ENCODE measurements at places on chromosomes 3 and 15. TPM values are rescaled to one million over a fixed set of nuclear protein-coding genes. Genes with fewer than 3 reads are reported as not detected.
A peak's percentile ranks its signal among the peaks of the same experiment; 100 is the strongest.

DNA sequence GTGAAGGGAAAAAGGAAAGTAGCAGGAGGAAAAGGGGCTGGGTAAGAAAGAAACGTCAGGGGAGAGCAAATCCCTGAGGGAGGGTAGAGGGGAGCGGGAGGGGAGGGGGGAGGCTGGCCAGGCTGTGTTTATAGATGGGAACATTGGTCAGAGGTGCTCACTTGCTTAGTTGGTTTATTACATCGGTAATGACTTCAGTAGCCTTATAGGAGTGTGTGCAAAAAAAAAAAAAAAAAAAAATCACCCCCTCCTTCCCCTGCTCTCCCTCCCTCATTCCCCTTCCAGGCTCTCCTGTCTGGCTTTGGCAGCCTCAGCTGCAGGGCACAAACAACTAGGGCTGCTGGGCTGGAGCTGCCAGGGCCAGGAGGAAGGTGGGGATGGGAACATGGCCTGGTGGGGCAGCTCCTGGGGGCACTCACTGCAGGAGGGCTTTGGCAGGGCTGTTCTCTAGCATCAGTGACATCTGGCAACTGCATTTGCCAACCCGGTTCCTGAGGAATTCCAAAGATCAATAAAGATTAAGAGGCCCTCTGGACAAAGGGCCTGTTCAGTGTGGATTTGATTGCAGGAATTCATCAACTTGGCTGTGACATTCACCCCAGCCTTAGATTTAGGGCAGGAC, 334.5 kb upstream of the FRG2C start:
- no peak for DNase-seq

DNA sequence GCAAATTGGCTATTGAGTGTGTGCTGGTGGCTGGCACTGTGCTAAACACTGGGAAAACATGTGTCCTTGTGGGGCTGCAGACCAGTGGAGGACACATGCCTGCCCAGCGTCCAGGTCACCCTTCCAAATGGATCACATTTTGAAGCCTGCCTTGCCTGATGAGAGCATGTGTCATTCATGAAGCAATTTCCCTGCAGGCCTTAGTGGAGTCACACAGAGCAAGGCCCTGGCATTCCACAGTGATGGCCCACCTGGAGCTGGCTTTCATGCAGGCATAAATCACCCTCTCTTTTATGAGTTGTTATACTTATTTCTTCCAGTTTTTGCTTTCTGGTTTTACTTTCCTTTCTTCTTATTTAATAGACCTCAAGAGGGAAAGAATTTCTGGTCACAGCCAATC, 219.5 kb downstream of the EPHB1 start:
- no peak for DNase-seq

DNA sequence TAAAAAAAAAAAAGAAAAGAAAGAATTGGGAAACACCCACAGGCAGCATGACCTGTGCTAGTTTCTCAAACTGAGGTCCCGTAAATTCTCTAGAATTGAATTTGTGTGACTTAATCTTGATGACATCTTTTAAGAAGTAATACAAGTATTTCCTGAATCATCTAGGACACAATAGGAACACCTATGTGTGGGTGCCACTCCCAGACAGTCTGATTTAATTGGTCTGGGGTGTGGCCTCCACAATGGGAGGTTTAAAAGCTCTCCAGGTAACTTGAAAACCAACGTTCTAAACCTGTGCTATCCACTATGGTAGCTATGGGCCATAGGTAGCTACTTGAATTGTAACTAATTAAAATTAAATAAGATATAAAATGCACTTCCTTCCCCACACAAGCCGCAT, 28.1 kb downstream of the CFAP92 start:
- no peak for DNase-seq

DNA sequence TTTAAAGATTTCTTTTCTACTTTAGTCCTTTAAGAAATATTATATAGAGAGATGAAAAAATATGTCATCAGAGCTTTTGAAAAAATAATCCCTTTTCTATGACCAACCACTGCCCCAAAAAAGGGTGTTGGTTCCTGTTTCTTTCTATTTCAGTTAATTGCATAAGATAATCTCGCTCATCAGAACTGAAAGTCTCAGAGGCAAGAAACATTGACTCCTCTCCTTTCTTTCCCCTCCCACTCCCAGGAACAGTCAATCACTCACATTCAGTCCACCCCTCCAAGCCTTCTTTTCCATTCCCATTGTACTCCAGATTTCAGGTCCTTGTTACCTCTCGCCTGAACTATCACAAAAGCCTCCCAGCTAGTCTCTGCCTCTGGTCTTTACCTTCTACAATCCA, 153.7 kb upstream of the ABI3BP start:
- DNase-seq, result no peak

- DNase-seq, result no peak
These were observed 5.6 kb downstream of the ZBED2 start for GRCh38 chr3:111589303-111590142.

GRCh38 chr3:152317956-152318355, 49.2 kb downstream of the MBNL1 start:
- no peak for DNase-seq

DNA sequence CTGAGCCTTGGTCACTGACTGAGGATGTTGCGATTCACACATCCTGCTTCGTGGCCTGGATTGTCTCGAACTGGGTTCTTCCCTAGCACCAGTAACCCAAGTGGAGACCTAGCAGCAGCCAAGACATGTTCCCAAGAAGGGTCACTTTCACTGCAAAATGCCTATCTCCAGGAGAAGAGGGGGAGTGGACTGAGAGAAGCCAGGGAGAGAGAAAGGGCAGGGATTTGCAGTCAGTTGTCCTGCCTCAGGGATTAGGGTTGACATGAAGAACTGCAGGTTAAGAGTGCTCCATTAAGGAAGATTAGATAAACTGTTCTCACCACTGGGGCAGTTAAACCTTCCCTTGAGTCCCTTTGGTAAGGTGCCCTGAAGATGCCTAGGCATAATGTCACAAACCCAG, 5.7 kb upstream of the CD276 start:
- DNase-seq, result no peak

DNA sequence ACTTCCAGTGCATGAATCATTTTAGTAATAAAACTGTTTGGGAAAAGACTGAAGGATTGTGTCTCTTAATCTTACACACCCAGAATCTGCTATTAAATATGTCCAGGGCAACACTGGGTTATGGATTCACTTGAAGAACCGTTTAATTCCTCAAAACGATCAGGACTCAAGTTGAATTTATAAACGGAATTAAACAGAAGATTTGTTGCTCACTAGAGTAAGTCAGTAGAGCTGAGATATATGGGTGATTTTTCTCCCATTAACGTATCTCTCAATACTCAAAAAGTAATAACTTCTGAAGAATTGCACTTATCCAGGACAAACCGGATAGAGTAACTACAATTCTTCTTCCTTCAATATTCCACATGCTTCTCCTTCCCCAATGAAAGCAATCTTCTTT, 41.1 kb upstream of the LIPC start:
- no peak for DNase-seq

GRCh38 chr3:8540456-8540855, 38.8 kb downstream of the LMCD1 start:
- no peak for DNase-seq

- no peak for DNase-seq
These were observed 51.5 kb upstream of the SKIL start for GRCh38 chr3:170306015-170306414.

GRCh38 chr15:88894348-88894818, 961 bp downstream of the HAPLN3 start:
- DNase-seq, result no peak

- DNase-seq, result no peak
These were observed 53.7 kb downstream of the RGMA start for GRCh38 chr15:93035092-93035915.

DNA sequence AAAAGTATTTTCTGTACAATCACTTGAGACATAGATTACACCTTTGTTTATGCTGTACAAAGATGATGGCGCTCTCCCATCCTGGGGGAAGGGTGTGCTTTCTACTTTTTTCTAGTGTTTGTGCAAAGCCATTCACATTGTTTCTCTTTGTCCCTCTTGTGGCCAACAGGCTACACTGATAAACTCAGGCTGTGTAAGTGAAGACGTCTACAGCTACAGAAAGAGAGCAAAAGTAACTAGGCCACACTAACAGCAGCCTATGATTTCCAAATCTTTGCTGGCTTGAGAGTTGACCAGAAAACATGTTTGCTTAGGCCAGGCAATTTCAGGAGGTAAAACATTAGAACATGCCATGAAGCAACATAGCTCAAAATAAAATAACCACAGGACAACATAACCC, 75.1 kb downstream of the FOXB1 start:
- no peak for DNase-seq

- no peak for DNase-seq
These were observed 188.9 kb downstream of the MEIS2 start for GRCh38 chr15:36911322-36911944.

DNA sequence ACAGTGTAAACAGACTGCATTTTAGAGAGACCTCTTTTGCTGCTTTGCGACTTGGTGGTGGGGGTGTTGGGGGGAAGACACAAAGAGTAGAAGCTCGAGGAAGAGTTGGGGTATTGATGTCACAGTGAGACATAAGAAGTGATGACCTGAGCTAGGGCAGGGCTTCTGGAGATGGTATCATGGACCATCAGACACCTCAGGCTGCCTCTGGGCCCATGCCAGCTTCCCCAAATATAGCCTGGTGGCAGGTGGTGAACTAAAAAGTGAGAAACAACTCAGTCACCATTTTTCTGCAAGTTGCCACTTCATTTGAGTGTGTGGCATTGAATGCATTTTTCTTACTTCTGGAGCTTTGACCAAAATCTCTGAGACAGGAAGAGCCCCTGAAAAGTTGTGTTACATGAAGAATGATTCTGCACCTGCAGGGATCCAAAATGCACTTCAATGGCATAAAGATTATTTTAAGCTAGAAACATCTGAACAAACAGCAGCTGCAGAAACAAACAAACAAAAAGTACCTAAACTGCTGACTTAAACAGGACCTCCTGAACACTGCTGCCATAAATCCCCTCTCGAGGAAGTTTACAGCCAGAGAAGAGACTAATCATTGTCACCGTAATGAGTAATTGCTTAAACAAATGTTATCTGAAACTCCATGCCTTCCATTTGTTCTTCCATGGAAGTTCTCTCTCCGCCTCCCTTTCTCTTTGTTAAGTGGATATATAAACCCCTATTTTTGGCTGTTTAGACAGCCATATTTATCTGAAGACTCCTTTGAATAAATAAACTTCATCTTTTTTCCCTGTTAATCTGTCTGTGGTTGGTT, 15.2 kb upstream of the XIRP1 start:
- DNase-seq, result peak; percentile 57

- no peak for DNase-seq
These were observed 48.6 kb downstream of the IMPG2 start for GRCh38 chr3:101271728-101272127.

DNA sequence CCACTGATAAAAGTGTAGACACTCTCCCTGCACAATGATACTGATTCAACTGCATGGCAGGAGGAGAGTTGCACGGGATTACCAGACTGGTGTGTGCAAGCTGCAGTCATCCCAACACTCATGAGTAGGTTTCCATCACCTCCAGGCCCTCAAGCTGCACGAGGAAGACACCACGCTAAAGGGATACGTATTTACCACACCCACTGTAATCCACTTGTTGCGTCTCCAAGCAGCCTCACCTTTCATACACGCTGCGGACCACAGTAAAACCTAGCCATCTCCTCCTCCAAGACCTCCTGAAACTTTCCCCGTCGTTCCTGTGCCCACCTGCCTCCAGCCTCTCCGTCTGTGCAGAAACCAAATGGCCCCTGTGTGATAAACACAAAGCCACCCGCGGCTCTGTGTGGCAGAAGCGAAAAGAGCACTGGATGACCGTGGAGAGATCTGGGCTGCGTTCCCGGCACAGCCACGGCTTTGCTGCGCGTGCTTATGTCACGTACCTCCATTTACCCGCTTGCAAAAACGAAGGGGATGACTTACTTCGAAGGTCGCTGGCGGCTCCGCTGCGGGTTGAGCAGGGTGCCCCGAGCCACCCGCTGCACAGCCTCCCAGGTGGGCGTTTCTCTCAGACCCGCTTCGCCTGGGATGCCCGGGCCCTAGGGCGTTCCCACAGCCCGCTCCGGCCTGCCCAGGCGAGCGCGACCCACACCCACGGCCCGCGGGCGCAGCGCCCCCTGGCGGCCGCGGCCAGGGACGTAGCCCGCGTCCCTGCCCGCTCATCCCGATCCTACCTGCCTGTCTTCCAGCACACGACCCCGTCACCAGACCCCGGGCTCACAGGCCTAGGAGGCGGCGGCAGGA, 643 bp downstream of the ABCC5 start:
- DNase-seq, result peak; percentile 69

GRCh38 chr3:173700336-173700735, 302.8 kb downstream of the NLGN1 start:
- no peak for DNase-seq

GRCh38 chr3:112445839-112446238, 53.4 kb downstream of the BTLA start:
- DNase-seq, result no peak

DNA sequence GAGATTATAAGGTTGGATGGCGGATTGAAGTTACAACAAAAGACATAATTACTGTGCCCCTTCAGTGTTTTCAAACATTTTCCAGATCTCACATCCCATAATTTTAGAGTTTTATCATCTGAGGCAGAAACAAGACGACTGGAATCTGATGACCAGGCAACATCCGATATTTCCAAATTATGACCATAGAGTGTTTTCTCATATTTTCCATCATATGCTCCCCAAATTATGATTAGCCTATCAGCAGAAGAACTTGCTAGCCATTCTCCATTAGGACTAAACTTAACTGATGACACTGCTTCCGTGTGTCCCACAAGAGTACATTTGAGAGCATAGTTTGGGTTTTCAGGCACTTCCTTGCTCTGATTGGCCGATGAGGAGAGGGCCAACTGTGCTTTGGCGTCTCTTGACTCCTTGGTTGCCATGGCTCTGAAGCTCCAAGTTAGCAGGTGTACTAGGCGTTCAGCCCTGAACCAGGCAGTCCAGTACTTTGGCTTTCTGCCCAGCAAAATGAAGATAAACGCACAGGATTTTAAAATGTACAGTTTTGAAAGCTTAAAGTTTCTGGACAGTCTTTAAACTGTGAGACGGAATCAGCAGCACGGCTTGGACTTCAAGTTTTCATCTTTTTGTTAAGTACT, 638 bp downstream of the WDR5B start:
- peak; percentile 29 for DNase-seq

GRCh38 chr3:115363071-115363470, 216.0 kb upstream of the ZBTB20 start:
- DNase-seq, result no peak

- peak; percentile 40 for DNase-seq
These were observed 32.6 kb upstream of the SENP5 start for GRCh38 chr3:196835086-196835485.

CASR gene
- polyA plus RNA-seq, result 28.2 TPM

CISH gene
- 43.8 TPM for polyA plus RNA-seq

DYNC1LI1 gene
- 35.9 TPM for polyA plus RNA-seq

CSTA gene
- 0.31 TPM for polyA plus RNA-seq

UPK1B gene
- polyA plus RNA-seq, result 13.2 TPM

DLL4 gene
- polyA plus RNA-seq, result 7.3 TPM

ADAMTSL3 gene
- polyA plus RNA-seq, result 4.1 TPM

CHRFAM7A gene
- polyA plus RNA-seq, result 1.5 TPM

FGD5 gene
- 25.5 TPM for polyA plus RNA-seq

SCN11A gene
- 0.68 TPM for polyA plus RNA-seq

TRIM42 gene
- polyA plus RNA-seq, result not detected

ACKR2 gene
- polyA plus RNA-seq, result 2.4 TPM

PRICKLE2 gene
- 20.3 TPM for polyA plus RNA-seq

RLBP1 gene
- polyA plus RNA-seq, result not detected

SENP8 gene
- polyA plus RNA-seq, result 6.5 TPM

IGDCC3 gene
- polyA plus RNA-seq, result 10.6 TPM

IGSF10 gene
- polyA plus RNA-seq, result 2.8 TPM

GHSR gene
- polyA plus RNA-seq, result not detected

NR2E3 gene
- 0.54 TPM for polyA plus RNA-seq

AADAC gene
- polyA plus RNA-seq, result 0.19 TPM

Measured in renal pelvis (tissue), 12 donors.